ENCODE measurements at places on chromosomes 12 and 14. TPM values are rescaled to one million over a fixed set of nuclear protein-coding genes. Genes with fewer than 3 reads are reported as not detected.

Gene GARIN6
- not detected for total RNA-seq

Gene ZNF219
- total RNA-seq = 80.2 TPM

Gene L2HGDH
- total RNA-seq = 12.2 TPM

Gene STON2
- 7.6 TPM for total RNA-seq

Gene KLRC4
- not detected for total RNA-seq

Gene EGLN3
- total RNA-seq = 41.1 TPM

Gene ATL1
- 15.8 TPM for total RNA-seq

Gene LMNTD1
- 0.75 TPM for total RNA-seq

Gene FOXN4
- total RNA-seq = not detected

Gene NFATC4
- total RNA-seq = 38.8 TPM

- no peak for DNase-seq
Observed at GRCh38 chr12:47734725-47735480, 9.6 kb upstream of the ENDOU start.

DNA sequence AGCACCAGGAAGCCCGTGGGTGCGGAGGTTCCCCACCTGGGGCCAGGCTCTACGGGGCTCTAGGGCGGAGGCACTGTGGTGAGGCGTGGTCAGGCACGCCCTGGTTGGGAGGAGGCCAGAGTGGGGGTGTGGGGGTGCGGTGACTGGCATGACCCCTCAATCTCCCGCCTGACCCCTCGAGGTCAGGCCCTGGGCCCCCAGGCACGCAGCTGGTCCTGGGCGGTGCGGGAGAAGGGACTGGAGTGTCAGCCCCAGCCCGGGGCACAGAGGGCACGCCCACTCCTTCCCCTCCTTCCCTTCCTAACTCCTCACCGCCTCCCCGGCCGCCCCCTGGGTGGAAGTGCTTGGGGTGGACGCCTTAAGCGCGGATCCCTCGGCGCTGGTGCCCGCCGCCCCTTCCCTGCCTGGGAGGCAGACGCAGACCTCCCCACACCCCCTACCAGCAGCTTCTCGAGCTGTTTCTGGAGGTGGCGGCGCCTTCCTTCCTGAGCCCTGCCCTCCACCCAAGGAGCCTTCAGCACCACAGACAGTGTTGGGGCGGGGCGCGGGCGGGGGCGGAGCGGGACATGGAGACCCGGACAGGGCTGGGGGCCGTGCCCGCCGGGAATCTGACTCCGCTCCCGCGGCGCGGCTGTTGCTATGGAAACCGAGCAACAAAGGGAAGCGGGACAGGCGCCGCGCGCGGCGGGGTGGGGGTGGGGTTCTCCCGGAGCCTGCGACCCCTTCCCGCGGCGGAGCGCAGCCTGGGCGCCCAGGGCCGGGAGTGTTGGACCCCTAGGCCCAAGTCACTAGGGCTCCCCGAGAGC lies 741 bp upstream of the CRIP2 start:
- peak; percentile 95 for DNase-seq

- DNase-seq = no peak
Observed at GRCh38 chr12:65430006-65430405, 151.5 kb downstream of the MSRB3 start.

DNA sequence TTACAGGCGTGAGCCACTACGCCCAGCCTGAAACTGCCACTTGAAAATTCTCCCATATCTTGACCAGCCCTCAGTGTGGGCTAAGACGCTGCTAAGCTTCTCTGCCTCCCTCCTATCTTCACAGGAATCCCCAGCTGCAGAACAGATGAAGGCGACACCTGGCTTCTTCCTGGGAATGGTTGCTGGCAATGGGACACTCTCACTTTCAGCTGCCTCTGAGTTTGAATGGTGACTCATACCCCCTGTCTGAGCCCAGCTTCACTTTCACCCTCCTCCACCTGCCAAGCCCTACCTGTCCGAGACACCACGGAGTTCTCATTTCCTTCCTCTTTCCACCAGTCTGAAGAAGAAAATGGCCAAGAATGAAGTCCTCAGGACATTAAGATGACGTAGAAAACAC lies 18.3 kb upstream of the VASH1 start:
- no peak for DNase-seq

DNA sequence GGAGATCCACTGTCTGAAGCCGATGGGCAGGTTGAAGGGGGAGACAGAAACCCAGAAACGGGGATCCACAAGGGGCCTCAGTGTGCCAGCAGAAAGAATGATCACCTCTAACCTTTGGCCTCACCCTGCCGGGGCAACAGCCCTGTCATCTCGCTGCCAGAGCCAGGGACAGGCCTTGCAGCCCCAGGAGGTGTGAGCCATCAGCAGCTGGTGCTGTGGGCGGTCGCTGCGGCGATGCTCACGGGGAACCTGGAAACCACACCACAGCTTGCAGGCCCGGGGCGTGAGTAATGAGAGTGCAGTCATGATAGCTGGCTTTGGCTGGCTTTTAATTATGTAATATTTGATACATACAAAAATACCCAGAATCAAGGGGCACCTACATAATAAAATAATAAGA lies 4.7 kb upstream of the TTC7B start:
- no peak for DNase-seq

GRCh38 chr12:106917503-106917902 lies 38.2 kb upstream of the TMEM263 start:
- DNase-seq = no peak

DNA sequence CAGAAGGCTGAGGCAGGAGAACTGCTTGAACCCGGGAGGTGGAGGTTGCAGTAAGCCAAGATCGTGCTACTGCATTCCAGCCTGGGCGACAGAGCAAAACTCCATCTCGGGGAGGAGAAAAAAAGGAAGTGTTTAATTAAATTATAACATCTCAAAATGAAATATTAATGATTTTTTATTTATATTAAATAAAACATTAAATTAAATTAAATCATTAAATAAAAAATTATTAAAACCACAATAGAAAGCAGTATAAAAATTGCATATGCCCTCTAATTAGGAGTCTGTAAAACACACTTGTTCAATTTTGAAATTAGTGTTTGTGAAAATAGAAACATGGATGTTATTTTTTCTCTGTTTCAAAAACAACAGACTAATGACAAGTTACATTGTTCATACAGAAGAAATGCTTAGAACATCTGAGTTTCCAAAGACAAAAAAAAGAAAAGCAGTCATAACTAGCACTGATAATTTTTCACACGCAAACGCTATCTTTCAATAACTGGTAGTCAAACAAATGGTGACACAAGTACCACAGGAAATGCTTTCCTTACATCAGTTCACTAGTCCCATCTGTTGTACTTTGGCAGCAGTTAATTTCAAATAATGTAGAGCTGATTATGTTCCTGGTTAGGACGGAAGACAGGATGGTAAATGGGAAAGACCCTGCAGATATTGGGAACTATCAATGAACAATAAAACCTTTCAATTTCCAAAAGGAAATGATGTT lies 54.9 kb downstream of the HECTD4 start:
- no peak for DNase-seq

DNA sequence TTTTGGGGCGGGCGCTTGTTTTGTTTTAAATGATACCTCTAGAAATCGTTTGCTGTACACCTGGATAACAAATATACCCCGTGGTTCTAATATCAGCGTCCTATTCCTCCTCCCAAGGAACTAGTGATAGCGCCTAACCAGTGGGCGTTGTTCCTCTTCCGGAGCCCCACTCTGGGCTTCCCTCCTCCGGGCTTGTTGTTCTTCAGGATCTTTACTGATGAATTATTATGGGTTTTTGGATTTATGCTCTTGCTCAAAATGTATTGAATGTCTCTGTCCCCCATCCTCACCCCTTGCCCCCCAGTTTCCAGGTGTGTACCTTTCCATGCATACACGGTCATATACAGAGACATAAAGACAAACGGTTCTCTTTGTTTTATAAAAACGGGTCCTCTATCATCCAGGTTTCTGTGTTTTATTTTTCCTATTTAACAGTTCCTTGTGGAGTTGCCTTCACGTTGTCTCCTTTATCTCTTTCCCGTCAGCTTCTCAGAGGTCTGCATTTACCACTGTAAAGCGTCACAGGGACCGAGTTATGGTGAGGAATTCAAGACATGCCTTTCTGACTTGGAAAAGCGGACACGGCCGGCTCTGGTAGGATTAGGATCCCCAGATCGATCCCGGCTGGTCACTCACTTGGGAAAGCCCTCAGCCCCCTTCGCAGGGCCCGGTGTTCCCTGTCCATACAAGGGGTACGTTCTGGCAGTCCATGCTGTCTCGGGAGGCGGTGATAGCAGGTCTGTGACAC lies 655 bp upstream of the PLEKHG3 start:
- no peak for DNase-seq

GRCh38 chr12:43011383-43011926 lies 421.9 kb upstream of the PRICKLE1 start:
- DNase-seq = no peak

GRCh38 chr12:107336695-107337094 lies 243.3 kb upstream of the CRY1 start:
- DNase-seq = no peak

DNA sequence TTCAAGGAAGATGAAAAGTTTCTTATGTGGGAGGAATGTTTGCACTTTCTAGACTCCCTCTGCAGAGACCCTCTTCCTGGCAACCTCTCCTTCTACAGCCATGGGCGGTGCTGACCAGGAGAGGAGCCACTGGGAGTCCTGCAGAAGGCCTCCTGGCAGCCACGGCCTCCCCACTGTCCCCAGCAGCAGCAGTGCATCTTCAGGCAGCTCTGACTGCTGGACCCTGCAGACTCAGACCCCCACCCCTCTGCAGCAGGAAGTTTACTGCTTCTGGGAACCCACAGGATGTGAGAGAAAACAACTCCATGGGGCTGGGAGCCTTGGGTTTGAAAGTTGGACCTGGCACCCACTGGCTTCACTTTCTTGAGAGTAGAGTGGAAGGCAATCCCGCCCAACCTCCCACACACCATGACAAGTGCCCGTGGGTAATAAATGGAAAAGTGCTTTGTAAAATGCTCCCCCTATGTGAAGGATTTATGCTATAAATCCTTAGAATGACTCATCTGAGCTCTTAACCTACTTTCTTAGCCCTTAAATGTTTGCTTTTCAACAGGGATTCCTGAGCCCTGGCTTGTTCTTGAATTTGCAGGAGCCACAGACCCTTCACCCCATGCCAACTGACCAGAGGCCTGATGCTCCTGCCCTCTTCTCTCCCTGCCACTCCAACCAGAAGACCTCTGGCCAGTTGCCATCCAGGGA lies 37.5 kb upstream of the DDX11 start:
- peak; percentile 91 for DNase-seq

DNA sequence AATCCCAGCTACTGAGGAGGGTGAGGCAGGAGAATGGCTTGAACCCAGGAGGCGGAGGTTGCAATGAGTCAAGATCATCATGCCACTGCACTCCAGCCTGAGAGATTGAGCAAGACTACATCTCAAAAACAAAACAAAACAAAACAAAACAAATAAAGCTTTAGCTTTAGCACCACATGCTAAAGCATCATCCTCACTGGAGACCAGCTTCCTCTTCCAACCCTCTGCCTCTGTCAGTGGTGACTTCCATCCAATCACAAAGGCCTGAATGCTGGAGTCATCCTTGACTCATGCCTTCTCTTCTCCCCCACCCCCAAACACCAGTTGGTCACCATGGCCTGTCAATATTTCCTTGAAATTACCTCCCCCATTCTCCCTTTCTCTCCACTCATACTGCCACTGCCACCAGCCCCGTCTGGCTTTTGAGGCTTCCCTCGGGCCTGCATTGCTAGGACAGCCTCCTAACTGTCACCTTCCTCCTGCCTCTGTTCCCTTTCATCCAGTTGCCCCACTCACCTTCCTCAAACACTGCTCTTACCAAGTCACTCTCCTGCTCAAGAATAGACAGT lies 1.4 kb downstream of the ZNF385A start:
- no peak for DNase-seq

DNA sequence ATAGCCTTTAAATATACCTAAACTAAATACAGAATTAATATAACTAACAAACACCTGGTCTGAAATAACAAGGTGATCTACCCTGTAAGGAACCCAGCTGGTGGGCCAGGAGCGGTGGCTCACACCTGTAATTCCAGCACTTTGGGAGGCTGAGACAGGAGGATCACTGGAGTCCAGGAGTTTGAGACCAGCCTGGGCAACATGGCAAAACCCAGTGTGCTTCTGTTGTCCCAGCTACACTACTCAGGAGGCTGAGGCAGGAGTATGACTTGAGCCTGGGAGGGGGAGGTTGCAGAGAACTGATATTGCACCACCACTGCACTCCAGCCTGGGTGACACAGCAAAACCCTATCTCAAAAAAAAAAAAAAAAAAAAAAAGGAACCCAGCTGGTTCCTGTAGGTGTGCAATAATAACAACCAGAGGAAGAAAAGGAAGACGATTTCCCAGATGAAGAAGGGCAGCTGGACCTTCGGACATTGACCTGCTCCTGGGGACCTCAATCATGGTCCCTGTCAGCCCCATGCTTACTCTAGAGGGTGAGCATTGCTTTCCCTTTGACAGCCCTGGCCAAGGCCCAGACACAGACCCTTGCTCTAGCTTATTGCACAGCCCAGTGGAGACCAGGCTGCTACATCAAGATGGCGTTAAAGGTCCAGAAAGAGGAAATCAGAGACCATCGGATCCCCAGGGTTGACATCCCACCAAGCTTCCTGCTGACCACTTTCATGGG lies 5.4 kb downstream of the FOS start:
- DNase-seq = no peak

DNA sequence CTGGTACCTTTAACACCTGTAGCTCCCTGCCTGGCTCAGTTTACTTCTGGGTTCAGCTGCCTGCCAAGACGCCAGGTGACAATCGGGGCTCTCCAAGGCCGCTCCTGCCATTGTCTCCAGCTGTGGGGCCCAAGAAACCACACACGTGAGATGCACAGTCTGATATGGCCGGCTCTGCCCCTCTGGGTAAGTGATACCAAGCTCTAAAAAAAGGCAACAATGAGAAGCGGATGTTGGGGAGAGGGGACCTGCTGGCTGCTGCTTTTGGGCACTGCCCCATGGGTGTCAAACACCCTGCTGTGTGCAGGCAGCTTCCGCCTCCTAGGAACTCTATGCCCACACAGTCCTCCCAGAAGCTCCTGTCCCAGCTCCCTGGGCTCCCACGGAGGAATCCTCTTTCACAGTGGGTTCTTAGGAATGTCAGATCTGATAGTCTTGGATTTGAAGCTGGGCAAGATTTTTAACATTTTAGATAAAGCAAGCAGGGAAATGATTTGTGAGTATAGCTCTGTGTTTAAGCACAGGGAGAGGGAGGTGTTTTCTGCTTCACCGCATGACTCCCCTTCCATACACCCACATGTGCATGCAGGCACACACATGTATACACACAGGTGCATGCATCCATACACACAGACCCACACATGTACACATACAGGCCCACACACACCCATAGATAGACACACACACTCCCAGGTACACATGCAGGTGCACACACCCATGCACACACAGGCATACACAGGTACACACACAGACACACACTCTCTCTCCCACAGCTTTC lies 1135.8 kb downstream of the BCL11B start:
- no peak for DNase-seq

- no peak for DNase-seq
Observed at GRCh38 chr14:77485256-77485655, 13.4 kb downstream of the ISM2 start.

GRCh38 chr14:99747167-99747566 lies 46.0 kb upstream of the EML1 start:
- no peak for DNase-seq

- no peak for DNase-seq
Observed at GRCh38 chr14:54702014-54702491, 135.1 kb downstream of the SAMD4A start.
